ENCODE measurements at places on chromosomes 2 and 18. TPM values are rescaled to one million over a fixed set of nuclear protein-coding genes. Genes with fewer than 3 reads are reported as not detected.

DNA sequence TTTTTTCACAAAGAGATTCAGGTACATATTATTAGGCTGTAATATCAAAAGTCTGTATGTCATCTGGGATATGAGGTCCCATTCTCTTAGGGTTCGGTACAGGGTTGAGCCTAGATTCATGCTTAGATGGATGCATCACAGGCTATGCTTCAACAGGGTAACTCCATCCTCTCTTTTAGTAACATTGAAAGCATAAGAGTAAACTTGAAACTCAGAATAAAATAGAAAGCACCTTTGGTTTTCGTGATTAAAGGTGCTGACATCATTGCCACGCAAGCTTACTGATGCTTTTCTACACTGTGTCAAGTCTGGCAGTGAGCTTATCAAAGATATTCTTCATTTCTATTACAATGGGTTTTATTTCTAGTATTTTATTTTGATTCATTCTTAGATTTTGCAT, 419.1 kb upstream of the DSEL start:
- no peaks in the 10 kb centered on the region for H3K36me3 ChIP-seq
- no peaks in the 10 kb centered on the region for H3K4me1 ChIP-seq
- H3K4me3 ChIP-seq = no peak overlapping the region
- H3K27ac ChIP-seq = no peak overlapping the region
- peaks cover 4% of the 10 kb centered on the region for H3K27me3 ChIP-seq

GRCh38 chr2:170101789-170102188, 76.2 kb upstream of the MYO3B start:
- H3K27me3 ChIP-seq = no peaks in the 10 kb centered on the region
- H3K4me1 ChIP-seq = no peaks in the 10 kb centered on the region
- no peak for DNase-seq
- no peaks in the 10 kb centered on the region for H3K36me3 ChIP-seq

GRCh38 chr2:42714686-42715085, 49.2 kb downstream of the OXER1 start:
- H3K27ac ChIP-seq = no peak overlapping the region
- no peaks in the 10 kb centered on the region for H3K27me3 ChIP-seq
- no peaks in the 10 kb centered on the region for H3K36me3 ChIP-seq
- no peaks in the 10 kb centered on the region for H3K4me1 ChIP-seq
- DNase-seq = no peak

DNA sequence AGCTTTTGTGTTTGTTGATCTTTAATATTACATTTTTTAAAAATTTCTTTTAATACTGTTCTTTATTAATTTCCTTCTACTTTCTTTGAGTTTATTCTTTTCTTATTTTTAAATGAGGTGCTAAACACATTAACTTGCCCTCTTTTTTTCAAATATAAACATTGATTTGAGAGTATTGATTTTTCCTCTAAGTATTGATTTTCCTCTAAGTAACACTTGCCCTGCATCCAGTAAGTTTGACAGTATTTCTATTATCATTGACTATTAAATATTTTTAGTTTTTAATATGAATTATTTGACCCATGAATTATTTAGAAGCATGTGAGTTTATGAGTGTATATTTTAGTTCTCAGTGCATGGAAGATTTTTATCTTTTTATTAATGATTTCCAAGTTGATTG, 337.0 kb upstream of the RAB12 start:
- H3K27ac ChIP-seq = no peak overlapping the region
- no peak for DNase-seq
- no peak overlapping the region for H3K4me3 ChIP-seq
- H3K36me3 ChIP-seq = no peaks in the 10 kb centered on the region
- H3K4me1 ChIP-seq = no peaks in the 10 kb centered on the region

GRCh38 chr2:48728840-48729239, 26.7 kb downstream of the LHCGR start:
- no peak overlapping the region for H3K4me3 ChIP-seq
- H3K4me1 ChIP-seq = no peaks in the 10 kb centered on the region
- H3K36me3 ChIP-seq = no peaks in the 10 kb centered on the region
- H3K27me3 ChIP-seq = no peaks in the 10 kb centered on the region
- DNase-seq = no peak

DNA sequence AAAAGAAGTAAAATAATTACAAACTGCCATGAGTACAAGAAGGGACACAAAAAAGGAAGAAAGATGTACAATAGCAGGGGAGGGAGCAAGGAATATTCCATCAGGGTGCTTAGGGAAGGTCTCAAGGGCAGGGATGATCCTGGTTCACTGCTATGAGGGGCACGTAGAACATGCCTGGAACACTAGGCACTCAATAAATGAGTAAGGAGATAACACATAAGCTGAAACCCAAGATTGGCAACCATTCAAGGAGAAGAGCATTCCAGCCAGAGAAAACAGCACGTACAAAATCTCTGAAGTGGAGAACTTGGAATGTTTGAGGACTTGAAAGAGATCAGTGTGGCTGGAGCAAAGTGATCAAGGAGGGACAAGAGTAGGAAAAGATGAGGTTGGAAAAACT, 103.2 kb downstream of the FAM161A start:
- no peak overlapping the region for H3K4me3 ChIP-seq
- H3K4me1 ChIP-seq = no peaks in the 10 kb centered on the region
- no peaks in the 10 kb centered on the region for H3K27me3 ChIP-seq
- no peak overlapping the region for H3K27ac ChIP-seq
- no peak for DNase-seq

DNA sequence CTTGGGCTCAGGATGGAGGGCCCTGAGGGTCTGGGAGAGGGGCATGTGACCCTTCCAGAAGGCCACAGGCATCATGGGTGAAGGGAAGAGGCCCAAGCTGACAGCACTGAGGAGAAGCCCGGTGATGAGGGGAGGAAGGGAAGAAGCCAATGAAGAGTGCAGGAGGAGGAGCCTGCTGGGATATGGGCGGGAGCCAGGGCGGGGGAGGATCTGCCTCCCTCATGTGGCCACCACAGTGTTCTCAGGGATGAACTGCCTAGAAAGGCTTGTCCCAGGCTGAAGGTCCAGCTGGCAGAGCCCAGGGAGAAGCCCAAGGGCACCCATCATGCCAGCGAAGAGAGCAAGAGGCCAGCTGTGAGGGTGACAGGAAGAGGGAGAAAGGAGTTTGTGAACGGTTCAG, 24.6 kb upstream of the PLB1 start:
- H3K27me3 ChIP-seq = no peaks in the 10 kb centered on the region
- no peak for DNase-seq
- no peaks in the 10 kb centered on the region for H3K36me3 ChIP-seq
- H3K4me1 ChIP-seq = no peaks in the 10 kb centered on the region
- no peak overlapping the region for H3K4me3 ChIP-seq
- H3K27ac ChIP-seq = no peak overlapping the region

GRCh38 chr2:120871016-120871635, 135.5 kb downstream of the GLI2 start:
- DNase-seq = no peak
- H3K36me3 ChIP-seq = no peaks in the 10 kb centered on the region
- no peak overlapping the region for H3K27ac ChIP-seq
- H3K4me1 ChIP-seq = peaks cover 3% of the 10 kb centered on the region
- H3K4me3 ChIP-seq = no peak overlapping the region

- DNase-seq = no peak
- H3K27me3 ChIP-seq = no peaks in the 10 kb centered on the region
- H3K4me3 ChIP-seq = no peak overlapping the region
- no peaks in the 10 kb centered on the region for H3K4me1 ChIP-seq
- no peaks in the 10 kb centered on the region for H3K36me3 ChIP-seq
- H3K27ac ChIP-seq = no peak overlapping the region
Measured at GRCh38 chr18:59565957-59566356, 131.3 kb downstream of the CCBE1 start.

DNA sequence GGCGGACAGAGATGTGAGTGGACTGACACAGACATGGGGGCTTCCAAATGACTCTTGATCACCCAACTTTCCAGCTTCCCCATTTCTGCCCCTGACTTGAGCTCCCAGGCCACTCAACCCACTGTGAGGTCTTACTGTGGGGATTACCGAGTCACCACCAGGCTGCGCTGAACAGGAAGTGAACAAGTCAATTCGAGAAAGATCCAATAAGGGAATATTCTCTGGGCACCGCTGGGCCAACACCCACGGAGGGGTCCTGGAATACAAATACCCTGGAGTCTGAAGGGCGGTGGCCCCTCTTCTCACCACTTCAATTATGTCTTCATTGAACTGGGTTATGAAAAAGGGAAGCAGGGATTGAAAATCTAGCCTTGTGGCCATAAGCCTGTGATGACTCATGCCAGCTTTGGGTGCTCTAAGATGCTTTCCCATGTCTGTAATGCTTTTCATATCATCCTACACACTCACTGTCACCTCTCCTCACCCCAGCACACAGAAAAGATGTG, 37.7 kb downstream of the BCL11A start:
- no peaks in the 10 kb centered on the region for H3K27me3 ChIP-seq
- H3K4me3 ChIP-seq = no peak overlapping the region
- H3K4me1 ChIP-seq = no peaks in the 10 kb centered on the region
- H3K36me3 ChIP-seq = no peaks in the 10 kb centered on the region
- no peak for DNase-seq
- no peak overlapping the region for H3K27ac ChIP-seq

DNA sequence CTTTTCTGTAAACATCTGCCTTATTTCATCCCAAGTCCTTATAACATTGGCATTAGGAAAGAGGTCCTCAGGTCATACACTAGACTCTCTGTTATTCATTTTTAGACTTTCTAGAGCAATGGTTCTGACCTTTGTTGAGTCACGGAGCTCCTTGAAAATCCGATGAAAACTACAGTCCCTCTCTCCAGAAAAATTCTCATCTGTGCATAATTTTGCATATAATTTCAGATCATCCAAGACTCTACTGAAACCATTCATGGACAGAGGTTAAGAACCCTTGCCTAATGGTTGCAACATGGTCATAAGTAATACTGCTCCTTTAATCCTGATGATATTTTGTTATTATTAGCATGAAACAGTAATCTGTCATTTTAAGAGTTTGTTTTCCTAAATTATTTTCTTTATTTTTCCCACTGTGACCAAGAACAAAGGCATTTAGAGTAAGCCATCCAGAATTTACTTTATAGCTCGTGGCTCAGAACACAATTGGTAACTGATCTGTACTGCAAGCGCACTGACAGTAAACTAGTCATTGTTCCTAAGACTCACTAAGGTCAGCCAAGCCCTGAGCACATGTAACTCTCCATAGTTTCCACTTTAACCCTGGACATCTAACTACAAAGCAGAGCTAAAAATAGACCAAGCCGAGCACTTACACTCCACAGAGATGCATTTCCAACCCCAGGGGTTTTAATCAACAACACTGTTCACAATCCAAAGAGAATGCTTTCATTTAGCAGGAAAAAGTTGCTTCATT, 8.4 kb downstream of the MYOM1 start:
- H3K36me3 ChIP-seq = peaks cover 3% of the 10 kb centered on the region
- no peaks in the 10 kb centered on the region for H3K4me1 ChIP-seq
- DNase-seq = no peak
- no peak overlapping the region for H3K4me3 ChIP-seq

GRCh38 chr18:27501671-27502070, 316.6 kb upstream of the CHST9 start:
- no peaks in the 10 kb centered on the region for H3K27me3 ChIP-seq
- H3K4me3 ChIP-seq = no peak overlapping the region
- no peak overlapping the region for H3K27ac ChIP-seq
- no peak for DNase-seq
- H3K4me1 ChIP-seq = no peaks in the 10 kb centered on the region
- no peaks in the 10 kb centered on the region for H3K36me3 ChIP-seq

DNA sequence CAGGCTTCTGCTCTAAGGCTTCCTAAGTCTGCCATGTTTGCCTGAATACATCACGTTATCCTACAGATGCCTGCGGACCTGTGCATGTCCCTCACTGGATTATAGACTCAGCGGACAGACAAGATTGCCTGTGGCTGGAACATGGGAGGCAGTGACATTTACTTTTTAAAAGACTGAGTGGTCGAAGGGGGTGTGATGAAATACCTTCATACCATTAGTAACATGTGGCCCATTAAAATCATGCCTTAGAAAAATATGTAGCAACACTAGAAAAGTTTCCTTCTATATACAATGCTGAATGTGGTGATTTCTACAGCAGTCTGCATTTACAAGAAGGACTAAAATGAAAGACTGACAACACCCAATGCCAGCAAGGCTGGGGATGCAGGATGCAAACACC, 154.4 kb downstream of the ASB1 start:
- no peak for DNase-seq
- no peaks in the 10 kb centered on the region for H3K36me3 ChIP-seq
- no peaks in the 10 kb centered on the region for H3K27me3 ChIP-seq
- no peak overlapping the region for H3K4me3 ChIP-seq

DNA sequence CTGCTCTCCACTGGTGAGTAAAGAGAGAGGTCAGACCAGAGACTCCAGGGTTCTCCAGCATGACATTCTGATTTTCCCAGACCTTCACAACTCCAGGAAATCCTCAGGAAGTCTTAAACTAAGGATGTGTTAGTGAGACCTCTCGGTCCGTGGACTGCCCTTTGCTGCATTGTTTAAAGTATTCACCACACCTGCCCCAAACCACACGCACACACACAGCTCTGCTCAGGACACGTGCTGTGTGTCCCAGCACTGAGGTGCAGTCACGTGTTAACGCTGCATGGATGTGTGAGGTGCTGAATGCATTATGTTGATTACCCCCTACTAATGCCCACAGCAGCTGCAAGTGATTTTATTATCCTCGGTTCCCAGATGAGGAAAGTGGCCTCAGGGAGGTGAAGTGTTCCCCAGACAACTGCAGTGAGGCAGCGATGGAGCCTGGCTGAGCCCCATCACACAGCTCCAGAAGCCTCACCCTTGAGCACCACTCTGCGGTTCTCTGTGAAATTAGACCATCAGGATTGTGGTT, 68.4 kb downstream of the TRAPPC12 start:
- no peak overlapping the region for H3K27ac ChIP-seq
- H3K27me3 ChIP-seq = no peaks in the 10 kb centered on the region
- no peaks in the 10 kb centered on the region for H3K4me1 ChIP-seq

GRCh38 chr18:74459889-74460288, 2.8 kb upstream of the DIPK1C start:
- H3K36me3 ChIP-seq = no peaks in the 10 kb centered on the region
- H3K4me3 ChIP-seq = no peak overlapping the region
- H3K27me3 ChIP-seq = no peaks in the 10 kb centered on the region
- no peak for DNase-seq
- no peak overlapping the region for H3K27ac ChIP-seq

GRCh38 chr2:201194097-201194496, 11.2 kb downstream of the CASP10 start:
- peaks cover 4% of the 10 kb centered on the region for H3K36me3 ChIP-seq
- H3K27ac ChIP-seq = no peak overlapping the region
- no peak overlapping the region for H3K4me3 ChIP-seq

The ZBTB7C gene
- 0.22 TPM for polyA plus RNA-seq

Measured in liver (tissue), 10 donors.